ENCODE measurements at places on chromosomes 3 and 15.
A peak's percentile ranks its signal among the peaks of the same experiment; 100 is the strongest.

GRCh38 chr15:76134537-76134936, 74.8 kb downstream of the TMEM266 start:
- no peak for DNase-seq

DNA sequence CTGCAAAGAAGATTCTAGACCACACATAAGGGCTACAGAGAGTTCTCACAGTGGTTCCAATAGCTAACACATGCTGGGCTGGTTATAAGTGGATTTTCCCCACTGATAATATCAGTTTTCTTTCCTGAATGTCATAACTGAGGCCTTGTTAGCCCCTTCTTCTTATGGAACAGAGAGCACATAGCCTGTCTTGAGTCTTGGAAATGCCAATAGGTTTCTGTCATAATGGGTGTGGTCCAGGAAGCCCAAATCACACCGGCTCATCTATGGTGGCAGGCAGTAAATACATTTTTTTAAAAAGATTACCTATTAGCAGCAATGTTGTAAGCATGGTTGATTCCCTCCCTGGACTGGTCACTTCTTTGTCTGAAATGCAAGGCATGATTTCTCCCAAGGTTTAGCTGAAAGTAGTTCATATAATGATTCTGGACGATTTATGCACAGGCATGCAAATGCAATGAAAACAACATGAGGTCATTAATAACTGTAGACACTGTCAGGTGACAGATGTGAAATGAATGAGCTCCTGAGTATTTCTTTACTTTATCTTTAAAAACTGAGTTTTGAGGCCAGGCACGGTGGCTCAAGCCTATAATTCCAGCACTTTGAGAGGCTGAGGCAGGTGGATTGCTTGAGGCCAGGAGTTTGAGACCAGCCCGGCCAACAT, 67.2 kb upstream of the ATP2C1 start:
- no peak for DNase-seq

GRCh38 chr3:42539871-42540714, 37.6 kb downstream of the VIPR1 start:
- peak; percentile 38 for DNase-seq

DNA sequence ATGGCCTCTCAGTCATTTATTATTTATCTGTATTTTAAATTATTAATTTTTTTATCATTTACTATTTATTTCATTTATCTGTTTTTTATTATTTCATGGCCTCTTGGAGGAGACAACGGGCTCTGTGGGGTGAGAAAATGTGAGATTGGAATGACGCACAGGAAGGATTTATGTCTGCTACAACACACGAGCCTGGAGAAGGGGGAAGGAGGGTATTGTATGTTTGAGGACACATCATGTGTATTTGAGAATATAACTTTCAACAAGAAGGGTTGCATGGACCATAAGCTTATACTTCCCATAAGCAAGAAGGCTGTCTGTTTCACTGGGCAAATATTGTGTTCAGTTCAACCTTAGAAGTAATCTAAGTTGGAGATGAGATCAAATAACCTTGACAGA, 31.7 kb downstream of the LSM3 start:
- no peak for DNase-seq

- peak; percentile 43 for DNase-seq
Measured at GRCh38 chr3:134378384-134378783, 4.1 kb upstream of the AMOTL2 start.

- no peak for DNase-seq
Measured at GRCh38 chr3:15527031-15527459, 5.5 kb upstream of the COLQ start.

DNA sequence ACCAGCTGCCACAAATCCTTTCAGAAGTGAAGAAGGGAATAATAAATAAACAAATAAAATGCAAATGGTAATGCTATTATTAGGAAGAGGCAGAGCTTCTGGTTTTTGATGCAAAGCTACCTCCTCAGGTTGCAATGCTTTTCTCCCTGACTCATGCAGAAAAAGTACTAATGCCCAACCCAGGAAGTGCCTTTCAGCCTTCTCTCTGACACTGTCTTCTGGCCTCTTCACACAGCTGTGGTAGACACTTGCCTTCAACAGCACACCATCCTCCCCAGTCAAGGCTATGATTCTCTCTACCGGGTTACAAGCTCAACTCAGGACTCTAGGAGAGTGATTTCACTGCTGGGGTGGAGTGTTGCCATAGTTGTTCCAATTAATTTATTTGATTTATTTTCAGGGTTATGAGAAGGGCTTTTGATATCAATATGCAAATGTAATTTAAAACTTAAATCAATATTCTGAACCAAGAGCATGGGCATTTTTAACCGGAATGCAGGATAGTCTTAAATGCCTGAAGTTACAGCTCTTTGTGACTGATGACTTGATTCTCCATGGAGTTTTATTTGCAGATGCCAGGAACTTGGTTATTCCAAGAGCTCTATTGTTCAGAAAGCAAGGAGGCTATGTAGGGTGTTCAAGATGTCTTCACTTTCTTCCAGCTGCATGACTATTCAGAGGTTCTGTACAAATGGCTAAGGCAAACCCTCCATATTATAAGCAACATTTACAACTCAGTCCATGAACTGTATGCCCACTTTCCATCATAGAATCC, 27.1 kb upstream of the GALNT15 start:
- peak; percentile 25 for DNase-seq

DNA sequence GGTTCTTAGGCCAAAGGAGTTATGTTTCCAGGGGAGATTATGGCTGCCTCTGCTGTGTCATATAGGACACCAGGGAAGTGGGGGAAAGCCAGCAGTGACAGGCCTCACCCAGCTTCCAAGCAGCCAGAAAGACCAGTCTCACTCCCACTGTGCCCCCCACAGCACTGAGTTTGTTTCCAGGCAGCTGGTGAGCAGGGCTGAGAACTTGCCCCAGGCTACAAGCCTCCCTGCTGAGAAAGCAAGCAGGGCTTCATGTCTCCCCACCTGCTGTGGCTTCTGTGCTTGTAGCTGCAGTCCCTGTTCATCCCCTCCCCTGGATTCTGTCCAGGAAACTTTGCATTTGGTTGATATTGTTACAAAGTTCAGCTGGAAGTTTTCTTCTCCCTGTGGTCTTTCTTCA, 376.3 kb downstream of the PDCD6IP start:
- DNase-seq: no peak

GRCh38 chr3:46866032-46866595, 2.9 kb upstream of the MYL3 start:
- no peak for DNase-seq

- DNase-seq: no peak
Measured at GRCh38 chr3:55147856-55148720, 220.2 kb upstream of the LRTM1 start.

DNA sequence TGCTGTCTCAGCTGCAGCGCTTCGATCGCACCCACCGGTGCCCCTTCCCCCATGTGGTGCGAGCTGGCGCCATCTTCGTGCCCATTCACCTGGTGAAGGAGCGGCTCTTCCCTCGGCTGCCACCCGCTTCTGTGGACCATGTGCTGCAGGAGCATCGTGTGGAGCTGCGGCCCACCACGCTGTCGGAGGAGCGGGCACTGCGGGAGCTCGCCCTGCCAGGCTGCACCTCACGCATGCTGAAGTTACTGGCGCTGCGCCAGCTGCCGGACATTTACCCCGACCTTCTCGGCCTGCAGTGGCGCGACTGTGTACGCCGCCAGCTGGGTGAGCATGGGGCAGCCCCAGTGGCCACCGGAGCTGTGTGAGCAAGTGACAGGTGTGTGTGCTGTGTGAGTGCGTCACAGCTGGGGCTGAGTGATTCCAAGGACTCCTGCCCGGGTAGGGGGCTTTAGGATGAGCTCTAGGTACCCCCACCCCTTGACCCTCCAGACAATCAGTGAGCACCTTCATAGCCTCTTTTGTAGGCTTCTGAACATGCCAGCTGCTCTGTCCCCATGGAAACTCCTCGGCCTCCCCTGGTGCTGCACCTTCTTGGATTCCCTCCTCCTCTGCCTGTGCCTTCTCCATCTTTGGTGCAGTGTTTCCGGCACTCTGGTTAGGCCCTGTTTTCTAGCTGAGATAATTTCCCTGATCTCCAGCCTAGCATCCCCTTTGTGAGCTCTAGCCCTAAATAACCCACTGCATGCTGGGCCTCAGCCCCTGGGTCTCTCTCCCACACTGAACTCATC, 7.0 kb downstream of the C15orf39 start:
- DNase-seq: no peak

GRCh38 chr3:13553686-13554085, 4.8 kb downstream of the FBLN2 start:
- no peak for DNase-seq

DNA sequence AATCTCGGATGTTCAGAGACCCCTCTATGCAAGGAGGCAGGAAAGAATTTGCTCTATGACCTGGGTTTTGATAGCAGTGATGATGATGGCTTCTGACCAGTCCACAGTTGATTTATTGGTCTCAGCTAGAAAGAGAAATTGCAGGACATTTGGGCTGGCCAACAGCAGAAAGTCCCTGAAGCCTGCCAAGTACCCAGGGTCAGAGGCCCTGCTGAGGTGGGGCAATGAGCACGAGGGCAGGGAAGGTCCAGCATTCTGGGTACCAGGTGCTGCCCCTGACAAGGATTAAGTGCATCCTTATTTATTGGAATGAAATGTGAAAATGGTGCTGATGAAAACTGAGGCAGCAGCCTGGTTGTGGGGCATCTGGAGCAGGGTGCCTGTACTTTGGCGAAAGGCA, 19.8 kb downstream of the C3orf62 start:
- DNase-seq: no peak

GRCh38 chr15:73240866-73241499, 127.8 kb downstream of the HCN4 start:
- peak; percentile 87 for DNase-seq

GRCh38 chr3:157122116-157122515, 37.8 kb downstream of the CCNL1 start:
- DNase-seq: no peak

- DNase-seq: no peak
Measured at GRCh38 chr3:158768361-158768787, 33.5 kb upstream of the MFSD1 start.

DNA sequence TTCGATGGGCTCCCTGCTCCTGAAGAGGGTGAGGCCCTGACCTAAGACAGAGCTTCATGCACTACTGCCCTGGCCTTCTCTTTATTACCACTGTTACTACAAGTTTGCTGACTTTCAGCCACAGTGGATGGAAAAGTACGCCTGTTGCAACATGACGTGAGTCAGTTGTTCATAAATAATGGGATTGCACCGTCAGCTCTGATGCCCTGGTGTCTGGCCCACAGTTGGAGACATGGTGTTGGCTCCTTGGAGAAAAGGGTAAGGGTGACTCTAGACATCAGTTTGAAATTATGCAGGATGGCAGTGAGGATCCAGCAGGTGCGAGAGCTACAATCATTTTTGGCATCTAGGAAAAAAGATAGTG, 5.5 kb downstream of the PAQR5 start:
- no peak for DNase-seq

DNA sequence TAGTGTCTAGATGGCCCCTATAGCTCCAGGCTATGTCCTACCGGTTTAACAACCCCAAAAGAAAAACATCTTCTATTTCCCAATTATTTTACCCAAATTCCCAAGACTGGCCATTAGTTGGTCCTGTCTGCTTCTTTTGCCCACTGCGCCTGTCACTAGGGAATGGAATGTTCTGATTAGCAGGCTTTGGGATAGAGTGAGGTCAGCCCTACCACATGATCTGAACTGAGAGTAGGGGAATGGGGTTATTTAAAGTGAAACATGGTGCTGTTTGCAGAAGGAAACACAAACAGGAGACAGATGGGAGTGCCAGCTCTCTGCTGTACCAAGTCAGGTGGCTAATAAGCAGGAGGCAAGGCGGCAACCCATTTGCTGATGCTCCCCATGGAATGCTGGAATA, 635.6 kb upstream of the CFAP20DC start:
- DNase-seq: no peak

- DNase-seq: no peak
Measured at GRCh38 chr3:111911446-111911845, 52.4 kb downstream of the PHLDB2 start.

GRCh38 chr15:67762610-67763368, 62.5 kb upstream of the SKOR1 start:
- DNase-seq: no peak

GRCh38 chr3:183984127-183984740, 33.5 kb downstream of the ABCC5 start:
- no peak for DNase-seq

- DNase-seq: no peak
Measured at GRCh38 chr3:4008205-4008604, 209.0 kb downstream of the LRRN1 start.

Measured in KBM-7 (cell line).